ENCODE measurements at places on chromosomes 11 and 22. TPM values are rescaled to one million over a fixed set of nuclear protein-coding genes. Genes with fewer than 3 reads are reported as not detected.

Gene ME3
- 5.3 TPM for total RNA-seq

Gene ST14
- 0.30 TPM for total RNA-seq

DNA sequence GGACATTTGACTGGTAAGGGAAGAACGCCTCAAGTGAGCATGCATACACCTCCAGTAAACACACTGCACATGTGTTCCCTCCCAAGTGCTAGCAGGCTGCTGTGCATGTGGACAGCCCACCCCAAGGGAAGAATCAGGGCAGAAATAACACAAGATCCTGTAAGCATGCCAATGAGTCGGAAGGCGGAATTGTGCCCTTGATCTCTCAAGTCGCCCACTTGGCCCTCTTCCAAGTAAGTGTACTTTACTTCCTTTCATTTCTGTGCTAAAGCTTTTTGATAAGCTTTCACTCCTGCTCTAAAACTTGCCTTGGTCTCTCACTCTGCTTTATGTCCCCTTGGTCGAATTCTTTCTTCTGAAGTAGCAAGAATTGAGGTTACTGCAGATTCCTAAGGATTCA lies 139.6 kb downstream of the TRPC6 start:
- no peak for DNase-seq

Gene APBB1
- total RNA-seq = 34.5 TPM

Gene USP47
- total RNA-seq = 48.3 TPM

- no peak for DNase-seq
Observed at GRCh38 chr11:405323-405953, 9.4 kb downstream of the SIGIRR start.

Gene PRDM11
- total RNA-seq = 8.5 TPM

DNA sequence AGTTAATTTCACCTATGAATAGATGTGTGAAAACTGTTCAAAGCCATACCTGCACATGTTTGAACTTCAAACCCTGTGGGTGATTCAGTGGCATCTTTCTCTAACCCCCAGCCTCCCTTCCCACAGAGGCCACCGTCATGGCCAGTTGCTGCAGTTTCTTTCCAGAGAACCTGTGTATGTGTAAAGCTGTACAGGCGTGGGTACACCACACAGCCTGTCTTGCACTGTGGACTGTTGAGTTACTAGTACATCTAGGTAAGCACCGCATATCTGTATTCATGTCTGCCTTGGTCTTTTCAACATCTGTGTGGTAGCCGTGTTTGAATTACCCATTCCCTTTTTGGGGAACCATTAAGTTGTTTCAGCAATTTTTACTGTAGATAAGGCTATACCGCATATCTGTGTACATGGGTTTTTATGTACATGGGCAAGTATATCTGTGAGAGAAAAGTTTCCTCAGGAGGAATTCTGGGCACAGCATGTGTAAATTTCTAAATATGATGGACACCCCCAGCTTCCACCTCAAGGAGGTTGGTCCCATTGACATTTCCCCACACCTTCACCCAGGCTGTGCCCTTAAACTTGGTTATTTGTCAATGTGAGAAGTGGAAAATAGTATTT lies 13.9 kb downstream of the NEAT1 start:
- no peak for DNase-seq

GRCh38 chr22:35950262-35950661 lies 78.4 kb downstream of the RBFOX2 start:
- no peak for DNase-seq

GRCh38 chr22:32818446-32819115 lies 17.1 kb downstream of the TIMP3 start:
- no peak for DNase-seq

Gene IGLL1
- total RNA-seq = not detected

- no peak for DNase-seq
Observed at GRCh38 chr11:93131709-93132108, 66.1 kb downstream of the SLC36A4 start.

DNA sequence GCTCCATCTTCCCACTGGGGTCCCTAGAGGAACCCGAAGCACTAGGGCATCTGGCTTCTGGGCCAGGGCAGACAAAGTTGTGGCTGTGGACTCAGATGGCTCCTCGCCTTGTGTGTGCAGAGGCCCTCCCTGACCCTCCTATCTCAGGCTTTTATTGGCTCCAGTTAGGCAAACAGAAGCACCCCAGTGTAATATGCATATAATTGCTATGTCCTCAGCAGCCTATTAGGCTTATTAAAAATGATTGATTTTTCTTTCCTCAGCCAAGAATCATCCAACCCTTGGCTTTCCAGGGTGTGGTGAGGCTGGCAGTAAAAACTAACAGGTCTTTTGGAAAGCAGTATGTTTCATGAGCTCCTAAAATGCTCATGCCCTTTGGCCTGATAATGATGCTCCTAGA lies 22.3 kb downstream of the UPB1 start:
- no peak for DNase-seq

GRCh38 chr11:55707029-55707428 lies 45.0 kb downstream of the OR4C6 start:
- DNase-seq = no peak

GRCh38 chr11:8698917-8699441 lies 16.4 kb downstream of the RPL27A start:
- DNase-seq = no peak

GRCh38 chr11:100624346-100624745 lies 62.7 kb upstream of the ARHGAP42 start:
- no peak for DNase-seq

Gene OSBPL5
- 4.0 TPM for total RNA-seq

GRCh38 chr11:13269775-13270174 lies 7.8 kb upstream of the BMAL1 start:
- no peak for DNase-seq

- no peak for DNase-seq
Observed at GRCh38 chr22:37822079-37822833, 926 bp upstream of the GALR3 start.

GRCh38 chr22:40463683-40464082 lies 93.3 kb downstream of the SGSM3 start:
- peak; percentile 10 for DNase-seq

DNA sequence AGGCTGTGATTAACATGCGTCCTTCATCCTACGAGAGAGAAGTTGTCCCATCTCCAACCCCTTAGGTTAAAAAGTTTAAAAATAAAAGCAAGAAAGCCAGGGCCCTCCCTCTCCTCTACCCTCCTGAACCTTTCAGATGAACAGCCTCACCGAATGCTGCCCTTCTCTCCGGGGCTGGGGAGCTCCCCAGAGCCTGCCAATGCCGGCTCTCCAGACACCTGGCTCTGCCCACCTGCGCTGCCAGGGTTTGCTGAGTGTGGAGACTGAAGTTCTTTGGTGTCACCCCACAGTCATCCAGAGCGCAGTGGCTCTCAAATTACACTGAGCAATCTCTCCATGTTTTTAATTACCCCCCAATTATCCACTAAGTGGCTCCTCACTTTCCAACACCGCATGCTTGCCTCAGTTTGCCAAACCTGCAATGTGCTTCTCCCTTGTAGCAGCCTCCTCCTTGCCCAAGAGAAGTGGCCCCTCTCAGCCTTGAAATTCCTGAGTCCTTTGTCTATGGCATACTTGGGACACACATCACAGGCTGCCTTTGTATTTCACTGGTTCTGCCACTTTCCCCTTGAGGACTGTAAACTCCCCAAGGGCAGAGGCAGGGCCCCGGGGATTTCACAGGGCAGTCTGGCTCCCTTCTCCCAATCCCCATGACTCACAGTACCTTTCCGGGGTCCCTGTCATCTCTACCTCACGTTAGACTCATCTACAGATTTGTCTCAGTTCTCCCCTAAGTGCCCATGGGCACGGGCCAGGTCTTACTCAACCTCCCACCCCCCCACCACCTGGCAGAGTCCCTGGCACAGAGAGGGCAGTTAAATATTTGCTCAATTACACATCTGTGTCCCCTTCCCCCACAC lies 2.0 kb downstream of the MYH9 start:
- DNase-seq = peak; percentile 76

Gene ALDH3B1
- total RNA-seq = 0.08 TPM

GRCh38 chr11:7671347-7672215 lies 1.7 kb downstream of the CYB5R2 start:
- no peak for DNase-seq

- DNase-seq = no peak
Observed at GRCh38 chr11:33910296-33910957, 18.6 kb upstream of the LMO2 start.

DNA sequence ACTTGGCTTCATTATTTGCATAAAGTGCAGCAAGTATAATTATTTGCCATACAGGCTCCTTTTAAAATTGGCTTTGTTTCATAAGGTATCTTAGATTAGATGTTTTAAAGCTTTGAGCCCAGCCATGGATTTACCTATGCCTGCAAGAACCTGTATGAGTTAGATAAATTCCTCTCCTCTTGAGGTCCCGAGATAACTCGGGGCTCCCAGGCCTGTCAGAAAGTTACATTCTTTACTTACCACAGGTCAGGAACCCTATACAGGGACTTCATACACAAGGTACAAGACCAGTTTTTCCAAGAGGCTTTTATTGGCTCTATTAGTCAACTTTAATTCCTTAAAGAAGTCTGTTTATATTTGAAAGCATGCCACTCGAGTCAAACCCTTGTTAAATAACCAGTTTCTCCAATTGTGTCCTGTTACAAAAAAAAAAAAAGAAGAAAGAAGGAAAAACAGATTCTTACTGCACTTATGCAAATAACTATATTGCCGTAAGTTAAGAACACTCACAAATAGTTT lies 2.3 kb upstream of the C1QTNF6 start:
- no peak for DNase-seq

Gene THRSP
- total RNA-seq = not detected

DNA sequence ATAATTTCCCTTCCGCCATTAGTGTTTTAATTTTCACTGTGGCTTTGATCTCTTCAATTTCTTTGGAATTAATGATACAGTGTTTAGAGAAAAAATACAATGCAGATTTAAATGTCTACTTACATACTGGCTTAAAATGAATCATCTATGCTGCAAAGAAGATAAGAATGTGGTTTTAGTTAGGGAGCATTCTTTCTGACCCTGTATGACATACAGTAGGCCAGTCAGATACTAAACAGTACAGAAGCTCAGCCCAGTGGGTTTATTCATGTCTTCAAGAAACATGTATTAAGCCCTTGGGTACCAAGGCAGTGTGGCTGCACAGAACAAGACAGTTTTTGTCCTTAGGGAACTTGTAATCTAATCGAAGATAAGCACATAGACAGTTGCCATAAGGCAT lies 268.8 kb downstream of the DDX10 start:
- DNase-seq = no peak

DNA sequence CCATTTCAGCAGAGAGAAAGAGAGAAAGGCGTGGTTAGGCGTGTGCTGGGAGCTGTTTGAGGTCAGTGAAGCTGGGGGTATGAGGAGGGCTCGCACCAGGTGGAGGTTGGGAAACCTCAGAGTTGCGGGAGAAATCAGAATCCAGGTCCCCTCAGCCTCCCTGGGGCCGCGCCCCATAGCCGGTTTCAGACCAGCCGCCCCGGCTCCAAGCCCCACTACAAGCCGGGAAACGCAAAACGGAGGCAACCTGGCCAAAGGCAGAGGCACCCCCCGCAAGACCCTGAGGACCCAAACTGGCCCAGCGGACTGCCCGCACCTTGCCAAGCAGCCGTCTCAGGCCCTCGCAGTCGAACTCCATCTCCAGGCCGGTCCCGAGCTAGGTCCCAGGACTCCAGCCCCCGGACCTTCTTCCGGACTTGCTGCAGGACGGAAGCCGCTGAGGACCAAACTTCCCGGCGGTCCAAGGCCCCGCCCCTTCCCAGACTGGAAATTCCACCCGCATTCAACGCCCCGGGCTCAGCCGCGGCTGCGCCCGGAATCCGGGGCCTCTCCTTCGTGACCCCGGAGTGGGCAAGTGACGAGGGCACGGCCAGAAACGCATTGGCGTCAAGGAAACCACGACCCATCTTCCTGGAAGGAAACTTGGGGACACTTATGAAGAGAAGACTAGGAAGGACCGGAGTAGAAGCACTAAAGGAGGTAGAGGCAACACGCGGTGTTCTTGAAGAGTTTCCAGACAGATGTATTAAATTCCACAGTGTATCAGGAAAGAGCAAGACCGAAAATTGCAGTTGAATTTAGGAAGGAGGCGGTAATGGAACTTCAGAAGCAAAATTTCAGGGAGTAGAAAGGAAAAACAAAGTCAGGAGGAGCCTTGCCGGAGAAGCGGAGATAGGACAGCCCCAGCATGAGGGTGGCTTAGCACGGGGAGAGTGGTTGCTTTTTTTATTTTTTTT lies at the start of gene UEVLD:
UEVLD (minus strand) TSS at position 438 of the 956 bp plus-strand sequence; CDS start at position 358, 80 bp downstream.
- DNase-seq = peak; percentile 48

DNA sequence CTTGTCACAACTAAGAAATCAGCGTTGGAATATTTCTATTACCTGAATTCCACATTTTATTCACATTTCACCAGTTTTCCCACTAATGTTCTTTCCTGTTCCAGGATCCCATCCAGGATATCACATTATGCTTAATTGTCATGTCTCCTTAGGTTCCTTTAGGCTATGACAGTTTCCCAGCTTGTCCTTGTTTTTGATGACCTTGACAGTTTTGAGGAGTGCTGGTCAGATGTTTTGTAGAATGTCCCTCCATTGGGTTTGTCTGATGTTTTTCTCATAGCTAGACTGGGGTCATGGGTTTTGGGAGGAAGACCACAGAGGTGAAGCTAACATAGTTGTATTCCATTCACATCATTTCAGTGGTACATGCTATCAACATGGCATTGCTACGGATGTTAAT lies 80.8 kb upstream of the HEPHL1 start:
- no peak for DNase-seq

- no peak for DNase-seq
Observed at GRCh38 chr11:2451916-2452315, 7.1 kb downstream of the KCNQ1 start.

Gene LMO2
- 0.38 TPM for total RNA-seq

Gene HSPB2
- total RNA-seq = not detected

- DNase-seq = no peak
Observed at GRCh38 chr11:65854852-65855837, 2.8 kb downstream of the CFL1 start.

DNA sequence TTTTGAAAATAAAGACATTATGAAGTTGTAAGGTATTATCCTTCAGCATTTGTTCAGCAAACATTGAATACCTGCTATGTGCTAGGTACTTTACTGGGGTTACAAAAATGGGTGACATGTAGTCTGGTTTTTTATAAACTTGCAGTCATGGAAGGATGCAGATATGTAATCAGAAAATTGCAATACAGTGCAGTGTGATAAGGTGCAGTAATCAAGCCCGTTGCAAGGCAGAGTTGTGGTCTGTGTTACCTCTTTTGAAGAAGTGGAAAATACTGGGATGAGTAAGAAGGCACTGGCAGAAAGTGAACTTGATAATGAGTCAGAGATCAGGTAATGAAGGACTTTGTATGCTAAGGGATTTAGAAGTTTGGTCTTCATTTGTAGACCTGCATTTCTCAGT lies 8.1 kb downstream of the FBXO7 start:
- DNase-seq = no peak

Measured in activated T-cell treated with anti-CD3 and anti-CD28 coated beads, Interleukin-2, amount 50 U/mL, for 4 hours (primary cell).